H1 (cell line): ENCODE measurements at places on chromosomes 2 and 18. TPM values are rescaled to one million over a fixed set of nuclear protein-coding genes. Genes with fewer than 3 reads are reported as not detected.

UGT1A5 gene
- not detected in 2 replicates for total RNA-seq

NPHP1 gene
- total RNA-seq: 2.8 and 3.3 TPM in 2 replicates

DNA sequence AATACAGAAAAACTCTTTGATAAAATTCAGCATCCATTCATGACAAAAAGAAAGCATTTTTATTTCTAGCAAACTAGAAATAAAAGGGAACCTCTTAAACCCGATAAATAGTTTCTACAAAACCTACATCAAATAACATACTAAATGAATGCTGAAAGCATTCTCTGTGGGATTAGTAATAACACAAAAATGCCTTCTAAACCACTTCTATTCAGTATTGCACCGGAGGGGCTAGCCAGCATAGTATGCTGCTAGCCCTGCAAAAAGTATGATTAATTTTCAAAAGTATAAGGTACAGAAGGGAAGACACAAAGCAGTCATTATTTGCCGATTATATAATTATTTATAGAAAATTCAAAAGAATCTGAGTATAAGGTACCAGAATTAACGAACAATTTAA is 145.2 kb downstream of the DTNB start:
- no peak overlapping the region for H3K27ac ChIP-seq
- H3K36me3 ChIP-seq: no peaks in the 10 kb centered on the region

- no peaks in the 10 kb centered on the region for H3K4me1 ChIP-seq
- no peaks in the 10 kb centered on the region for H3K36me3 ChIP-seq
- no peak overlapping the region for H3K27ac ChIP-seq
- no peak overlapping the region for H3K4me3 ChIP-seq
Observed at GRCh38 chr2:173584676-173585458, 230.2 kb downstream of the CDCA7 start.

DNA sequence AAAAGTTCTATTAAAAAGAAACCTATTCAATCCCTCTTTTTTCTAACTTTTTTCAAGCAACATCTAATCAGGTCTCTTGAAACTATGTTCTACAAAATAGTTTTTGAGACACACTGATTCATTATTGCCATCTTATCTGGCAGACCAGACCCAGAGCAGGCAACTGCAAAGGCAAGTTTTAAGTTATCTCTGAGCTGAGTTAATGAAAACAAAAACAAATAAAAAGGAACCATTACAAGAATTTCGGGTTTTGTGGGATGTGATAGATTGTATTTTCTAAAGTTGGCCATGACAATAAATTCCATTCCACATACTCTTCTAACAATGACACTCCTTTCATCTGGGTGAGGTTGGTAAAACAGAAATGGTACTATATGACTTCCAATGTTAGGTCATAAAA is 15.2 kb upstream of the TWSG1 start:
- H3K4me3 ChIP-seq: no peak overlapping the region
- H3K27ac ChIP-seq: no peak overlapping the region
- H3K27me3 ChIP-seq: no peaks in the 10 kb centered on the region
- H3K4me1 ChIP-seq: no peaks in the 10 kb centered on the region
